ENCODE measurements at places on chromosomes 2 and 18.

DNA sequence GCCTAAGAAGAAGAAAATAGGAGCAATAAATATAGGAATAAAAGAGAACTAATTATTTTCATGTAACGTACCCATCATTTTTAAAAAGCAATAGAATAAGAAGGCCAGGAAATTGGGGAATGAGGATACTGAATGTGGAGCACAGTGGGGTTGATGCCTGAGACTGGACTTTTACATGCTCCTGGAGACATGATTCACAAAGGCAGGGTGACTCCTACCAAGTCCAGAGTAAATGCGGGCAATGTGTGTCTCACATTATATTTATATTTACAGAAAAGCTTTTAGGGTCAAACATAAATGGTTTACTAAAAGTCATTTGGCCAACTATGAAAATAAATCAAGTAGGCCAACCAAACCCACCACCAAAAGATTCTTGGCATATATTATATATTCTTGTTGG, 87.9 kb upstream of the COL5A2 start:
- DNase-seq = no peak

GRCh38 chr18:5431836-5432575, 111.8 kb downstream of the EPB41L3 start:
- no peak for DNase-seq

DNA sequence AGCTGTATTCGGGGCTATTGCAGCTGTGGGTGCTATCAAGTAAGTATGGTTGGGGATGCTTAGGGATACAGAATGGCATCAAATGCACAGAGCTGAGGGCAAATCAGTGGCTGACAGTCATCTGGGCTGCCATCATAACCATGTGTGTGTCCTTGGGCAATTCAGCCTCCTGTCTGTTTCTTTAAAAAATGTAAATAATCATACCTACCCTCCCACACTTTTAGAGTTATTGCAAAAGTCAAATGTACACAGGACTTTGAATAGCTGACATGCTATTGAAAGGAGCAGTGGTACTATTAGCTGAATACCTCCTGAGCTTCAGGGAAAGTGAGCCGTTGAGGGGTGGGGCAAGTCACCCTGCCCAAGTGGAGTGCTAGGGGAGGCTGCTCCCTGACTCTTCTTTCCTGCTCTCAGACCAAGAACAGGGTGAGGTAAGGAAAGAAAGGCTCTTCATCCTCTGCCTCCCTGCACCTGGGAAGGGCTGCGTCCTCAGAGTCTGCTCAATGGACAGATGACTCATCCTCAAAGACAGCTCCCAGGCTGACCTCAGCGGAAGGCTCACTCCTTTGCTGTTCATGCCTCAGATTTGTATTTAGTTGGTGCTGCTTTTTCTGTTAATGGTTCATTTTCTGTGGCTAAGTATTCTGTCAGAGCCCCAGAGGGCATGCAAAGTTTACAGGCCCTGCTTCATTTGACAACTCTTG, 54.9 kb upstream of the BZW1 start:
- DNase-seq = peak; percentile 73

- peak; percentile 36 for DNase-seq
Observed at GRCh38 chr2:19569300-19569791, 210.9 kb upstream of the OSR1 start.

DNA sequence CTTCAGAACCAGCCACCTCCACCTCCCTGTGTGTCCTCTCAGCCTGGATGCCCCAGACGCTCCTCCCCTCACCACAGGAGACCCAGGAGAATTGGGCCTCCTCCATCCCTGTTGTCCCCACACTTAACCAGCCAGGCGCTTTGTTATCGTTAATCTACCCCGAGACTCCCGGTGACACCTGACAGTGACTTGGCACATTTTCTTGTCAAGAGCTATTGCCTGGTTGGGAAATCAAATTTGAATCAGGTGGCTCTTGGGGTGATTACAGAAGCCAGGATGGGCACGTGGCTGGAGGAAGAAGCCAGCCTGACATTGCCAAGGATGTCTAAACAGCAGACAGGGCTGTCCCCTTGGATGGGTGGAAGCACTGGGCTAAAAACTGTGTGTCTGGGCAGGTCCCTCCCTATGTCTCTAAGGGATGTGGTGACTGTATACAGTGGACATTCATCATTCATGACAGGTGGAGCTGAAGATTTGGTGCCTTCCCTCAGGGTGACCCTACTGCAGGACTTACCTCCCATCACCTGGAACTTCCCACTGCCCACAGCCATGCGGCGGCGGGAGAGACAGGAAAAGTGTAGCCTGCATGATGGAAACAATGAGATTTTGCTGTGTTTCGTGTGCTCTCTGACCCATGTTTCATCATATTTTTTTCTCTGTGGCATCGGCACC, 157.2 kb upstream of the CAPN13 start:
- no peak for DNase-seq

DNA sequence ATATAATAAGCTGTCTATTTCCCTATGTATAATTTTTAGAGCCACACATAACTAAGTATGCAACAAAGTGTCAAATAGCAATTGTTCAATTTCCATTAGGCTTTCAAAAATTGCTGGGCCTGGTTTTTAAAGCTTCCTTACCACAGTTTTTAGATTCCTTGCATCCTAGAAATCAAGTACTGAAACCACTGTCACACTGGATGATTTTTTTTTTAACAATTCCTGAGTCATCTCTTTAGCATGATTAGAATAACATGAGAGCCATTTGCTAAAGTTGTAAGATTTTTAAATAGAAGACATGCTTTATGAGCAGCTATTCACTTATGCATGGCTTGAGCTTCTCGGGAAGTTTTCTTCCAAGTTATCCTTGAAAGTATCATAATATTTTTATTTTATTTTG, 319.5 kb upstream of the NXPH2 start:
- peak; percentile 2 for DNase-seq

DNA sequence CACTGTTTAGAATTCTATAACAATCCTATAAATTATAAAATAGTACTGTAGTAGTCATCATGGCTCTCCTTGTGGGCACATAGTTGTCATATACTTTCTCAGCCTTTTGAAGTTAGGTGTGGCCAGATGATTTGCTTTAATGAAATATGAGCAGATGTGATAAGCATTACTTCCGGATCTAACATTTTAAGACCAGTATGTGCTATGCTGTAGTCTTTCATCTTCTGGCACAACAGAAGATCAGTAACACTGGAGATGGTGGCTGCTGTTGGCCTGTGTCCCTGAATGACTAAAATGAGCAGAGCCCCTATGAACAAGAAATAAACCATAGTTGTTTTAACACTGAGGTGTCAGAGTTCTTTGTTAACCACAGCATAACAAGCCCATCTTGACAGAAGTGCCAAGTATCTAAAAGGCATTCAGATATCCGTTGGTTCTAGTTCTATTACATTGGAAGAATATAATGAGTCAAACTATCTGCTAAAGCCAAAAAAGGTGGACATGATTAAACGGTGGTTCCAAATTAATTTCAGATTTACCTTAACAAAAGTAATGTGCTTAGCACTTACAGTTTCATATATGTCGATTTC, 6.3 kb downstream of the MEX3C start:
- no peak for DNase-seq

GRCh38 chr18:24428709-24429108, 2.2 kb downstream of the IMPACT start:
- DNase-seq = no peak

DNA sequence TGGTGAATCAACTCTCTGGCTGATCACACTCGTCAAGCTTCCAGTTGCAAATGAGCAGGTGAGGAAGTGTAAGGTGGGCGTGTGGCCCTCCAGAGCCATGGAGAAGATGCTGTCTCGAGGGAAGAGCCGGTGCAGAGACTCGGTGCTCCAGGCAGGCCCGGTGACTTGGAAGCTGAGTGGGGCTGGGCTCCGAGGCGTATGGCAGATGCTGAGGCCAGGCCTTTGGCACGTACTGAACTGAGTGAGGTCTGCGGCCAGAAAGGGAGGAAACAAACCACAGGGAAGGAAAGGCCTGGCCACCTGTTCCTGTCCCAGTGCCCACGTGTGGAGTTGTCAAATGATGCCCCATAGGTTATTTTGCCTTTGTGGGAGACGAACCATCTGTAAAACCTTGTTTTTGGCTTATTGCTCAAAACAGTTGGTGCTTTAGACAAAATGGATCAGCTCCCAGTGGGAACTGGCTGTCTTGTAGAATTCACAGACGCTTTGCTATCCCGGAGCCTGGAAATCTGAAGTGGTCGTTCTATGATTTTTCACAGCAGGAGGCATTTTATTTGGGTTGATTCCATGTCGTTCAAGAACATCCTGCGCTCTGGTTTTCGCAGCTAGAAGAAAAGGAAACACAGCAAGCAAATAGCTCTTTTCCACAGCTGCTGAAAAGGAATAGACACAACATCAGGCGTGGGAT, 117.5 kb upstream of the TMEM18 start:
- DNase-seq = no peak

DNA sequence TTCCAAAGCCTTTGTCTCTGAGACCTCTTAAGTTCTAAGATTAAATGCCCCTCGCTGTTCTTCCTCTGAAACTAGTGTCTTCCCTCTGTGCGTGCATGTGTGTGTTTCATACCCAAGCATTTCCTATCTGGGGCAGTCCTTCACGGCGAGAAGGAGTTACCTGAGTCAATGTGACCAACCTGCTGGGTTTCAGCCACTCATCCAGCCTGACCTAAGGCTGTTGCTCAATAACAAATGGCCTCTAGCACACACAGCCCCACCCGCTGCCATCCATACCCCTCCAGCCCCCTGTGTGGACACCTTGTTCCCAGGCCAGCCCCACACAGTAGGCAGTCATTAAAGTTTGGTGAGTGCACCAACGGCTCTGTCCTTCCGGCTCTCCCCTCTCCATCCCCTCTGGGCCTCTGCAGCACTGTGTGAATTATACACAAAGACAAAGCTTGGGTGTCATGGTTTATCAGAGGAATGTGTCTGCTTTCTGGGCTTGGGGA, 53.8 kb upstream of the FOSL2 start:
- peak; percentile 44 for DNase-seq

GRCh38 chr2:24050041-24050979, 769 bp downstream of the FKBP1B start:
- peak; percentile 53 for DNase-seq

DNA sequence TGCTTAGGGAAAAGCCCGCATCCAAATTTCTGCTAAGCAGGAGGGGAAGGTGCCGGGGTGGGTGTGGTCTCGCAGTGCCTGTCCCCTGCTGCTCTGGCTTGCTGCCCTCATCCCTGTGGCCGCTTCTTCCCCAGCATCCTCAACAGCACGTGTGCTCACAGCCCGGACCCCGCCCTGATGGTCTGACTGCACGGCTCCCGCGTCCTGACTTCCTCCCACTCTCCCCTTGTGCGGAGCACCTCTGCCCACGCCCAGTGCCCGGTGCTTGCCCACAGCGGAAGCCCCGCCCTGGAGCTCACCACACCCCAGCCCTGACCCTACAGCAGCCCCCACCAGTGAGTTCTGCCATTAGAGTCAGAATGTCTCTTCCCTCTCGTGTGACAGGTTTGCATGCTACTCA, 277.9 kb downstream of the NDUFA10 start:
- DNase-seq = no peak

DNA sequence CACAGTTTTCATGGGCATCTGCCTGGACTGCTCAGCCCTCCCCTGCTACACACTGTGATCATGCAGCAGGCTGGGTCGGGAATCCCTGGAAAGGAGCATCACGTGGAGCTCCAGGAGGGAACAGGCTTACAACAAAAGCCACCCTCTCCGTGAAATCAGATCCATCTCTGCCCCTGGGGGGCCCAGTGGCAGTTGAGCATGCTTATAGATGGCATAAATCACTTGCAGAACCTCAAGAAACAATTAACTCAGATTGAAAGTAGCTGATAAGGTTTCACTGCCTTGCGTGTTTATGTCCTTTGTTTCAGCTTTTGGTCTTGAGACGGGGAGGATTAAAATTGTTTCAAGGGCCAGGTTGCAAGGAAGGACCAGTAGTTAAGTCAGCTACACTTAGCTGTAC, 354.8 kb upstream of the MEIS1 start:
- DNase-seq = no peak

- DNase-seq = no peak
Observed at GRCh38 chr2:100539221-100539620, 23.6 kb upstream of the PDCL3 start.

DNA sequence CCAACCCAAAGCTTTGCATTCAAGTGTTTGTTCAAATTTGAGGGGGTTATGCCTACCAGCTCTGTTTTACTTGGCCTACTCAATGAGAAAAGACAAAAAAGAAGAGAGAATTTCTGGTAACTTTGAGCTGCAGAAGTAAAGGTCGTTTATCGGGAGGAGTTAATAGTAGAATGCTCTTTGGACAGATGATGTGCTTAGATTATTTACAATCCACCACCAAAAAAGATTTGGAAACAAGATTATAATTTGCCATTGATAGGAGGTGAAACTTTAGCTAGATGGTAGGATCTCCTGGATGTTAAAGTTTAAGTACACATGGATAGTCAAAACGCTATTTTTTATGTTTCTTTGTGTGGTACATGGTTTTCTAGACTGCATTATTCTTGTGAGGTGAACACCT, 24.9 kb upstream of the CPS1 start:
- DNase-seq = no peak

DNA sequence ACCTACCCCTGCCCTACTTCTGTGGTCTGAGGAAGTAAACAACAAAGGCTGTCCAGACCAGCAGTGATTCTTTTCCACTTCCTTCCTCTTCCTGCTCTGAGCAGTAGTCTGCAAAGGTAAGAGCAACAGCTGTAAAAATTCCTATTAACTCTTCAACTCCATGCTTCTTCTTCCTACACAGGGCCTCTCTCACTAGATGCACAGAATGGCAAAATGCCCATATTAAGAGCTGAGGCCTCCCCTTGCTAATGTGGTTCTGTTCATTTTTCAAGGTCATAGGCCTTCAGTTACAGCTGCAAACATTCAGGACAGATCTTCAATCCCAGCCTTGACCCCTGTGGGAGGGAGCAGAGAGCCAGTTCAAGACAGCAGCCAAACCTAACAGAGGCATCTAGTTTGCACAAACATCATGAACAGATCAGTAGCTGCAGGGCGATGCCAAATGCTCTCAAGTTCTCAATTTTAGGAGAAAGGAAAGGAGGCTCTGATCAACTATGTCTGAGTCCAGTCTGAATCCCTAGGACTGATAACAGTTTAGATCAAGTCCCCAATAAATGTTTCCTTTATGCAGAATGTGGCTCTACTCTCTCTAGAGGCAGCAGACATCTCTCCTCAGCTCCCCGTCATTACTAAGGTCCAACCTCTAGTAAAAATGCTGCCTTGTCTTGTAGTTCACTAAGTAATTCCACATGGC, 20.9 kb downstream of the SLC40A1 start:
- DNase-seq = peak; percentile 18

DNA sequence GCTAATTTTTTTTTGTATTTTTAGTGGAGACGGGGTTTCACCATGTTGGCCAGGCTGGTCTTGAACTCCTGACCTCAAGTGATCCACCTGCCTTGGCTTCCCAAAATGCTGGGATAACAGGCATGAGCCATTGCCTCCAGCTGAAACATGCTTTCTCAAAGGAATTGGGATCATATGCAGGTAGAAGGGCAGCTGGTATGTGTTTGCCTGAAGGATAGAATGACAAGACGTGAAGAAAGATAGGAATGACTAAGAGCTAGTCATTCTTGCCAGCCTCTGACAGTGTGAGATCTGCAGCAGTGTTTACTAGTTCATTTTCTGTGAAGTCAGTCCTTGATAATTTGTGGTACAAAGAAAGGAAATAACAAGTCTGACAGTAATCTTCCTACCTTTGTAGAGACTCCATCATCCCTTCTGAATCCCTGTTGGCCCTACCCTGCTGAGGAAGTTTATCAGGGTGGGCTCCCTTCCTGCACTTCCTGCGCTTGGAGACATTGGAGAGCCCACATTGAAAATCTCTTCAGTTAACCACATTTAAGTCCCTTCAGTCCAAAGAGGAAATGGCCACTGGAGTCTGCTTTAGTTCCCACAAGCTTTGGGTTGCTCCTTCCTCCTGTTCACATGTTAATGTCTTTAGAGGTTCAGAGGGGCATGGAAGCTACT, 14.7 kb downstream of the CFLAR start:
- DNase-seq = peak; percentile 48
